ENCODE measurements at places on chromosomes 12 and 14.

DNA sequence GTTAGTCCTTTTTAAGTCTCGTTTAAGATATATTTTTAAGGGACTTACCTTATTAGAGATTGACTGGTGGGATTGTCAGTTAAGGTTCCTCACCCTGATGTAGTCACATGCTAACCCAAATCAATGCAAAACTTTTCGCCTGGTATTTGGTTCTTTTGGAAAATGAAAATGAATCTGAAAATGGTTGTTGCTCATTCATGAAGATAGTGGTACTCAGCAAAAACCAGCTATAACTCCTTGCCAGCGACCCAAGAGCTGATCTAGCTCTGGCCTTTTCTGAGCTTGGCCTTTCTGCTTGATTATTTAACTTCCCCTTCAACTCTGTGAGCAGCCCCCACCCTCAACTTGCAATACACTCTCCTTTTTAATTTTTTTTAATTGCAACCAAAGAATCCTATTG, 85.0 kb upstream of the GTF2A1 start:
- DNase-seq, result peak; percentile 25

GRCh38 chr12:106722837-106723236, 51.6 kb upstream of the RIC8B start:
- DNase-seq, result no peak

- no peak for DNase-seq
Measured at GRCh38 chr14:61570549-61571290, 124.6 kb upstream of the HIF1A start.

GRCh38 chr12:116937640-116938039, 26.9 kb downstream of the FBXW8 start:
- DNase-seq, result no peak

DNA sequence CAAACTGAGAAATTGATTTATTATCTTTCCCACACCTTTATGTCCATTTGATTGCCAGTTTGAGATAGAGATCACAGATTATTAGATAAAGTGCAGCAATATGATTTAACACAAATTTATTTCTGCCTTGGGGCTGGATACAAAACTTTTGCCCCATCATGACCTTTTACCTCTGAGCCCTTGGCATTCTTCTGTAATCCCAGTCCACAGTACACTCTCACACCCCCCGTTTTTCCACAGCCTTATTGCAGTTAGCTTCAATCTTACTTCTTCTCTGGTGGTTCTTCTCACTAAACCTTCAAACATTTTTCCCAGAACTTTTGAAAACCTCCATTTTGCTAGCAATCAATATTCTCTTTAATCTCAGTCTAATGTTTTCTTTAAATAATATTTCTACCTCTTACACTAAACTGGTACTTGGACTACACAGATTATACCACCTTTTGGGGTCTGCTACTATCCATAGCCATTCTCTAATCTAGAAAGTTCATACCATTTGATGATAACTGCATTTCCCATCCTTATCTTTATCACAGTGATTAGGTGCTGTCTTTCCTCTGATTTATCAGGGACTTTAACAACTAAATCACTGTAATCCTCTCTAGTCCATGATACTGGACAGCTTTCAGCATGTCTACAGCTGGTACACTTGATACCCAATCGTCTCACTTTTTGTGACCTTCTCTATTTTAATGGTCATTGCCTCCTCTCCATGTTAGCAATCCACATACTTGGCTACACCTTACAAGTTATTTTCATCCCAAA, 186.7 kb upstream of the PDE3A start:
- no peak for DNase-seq

DNA sequence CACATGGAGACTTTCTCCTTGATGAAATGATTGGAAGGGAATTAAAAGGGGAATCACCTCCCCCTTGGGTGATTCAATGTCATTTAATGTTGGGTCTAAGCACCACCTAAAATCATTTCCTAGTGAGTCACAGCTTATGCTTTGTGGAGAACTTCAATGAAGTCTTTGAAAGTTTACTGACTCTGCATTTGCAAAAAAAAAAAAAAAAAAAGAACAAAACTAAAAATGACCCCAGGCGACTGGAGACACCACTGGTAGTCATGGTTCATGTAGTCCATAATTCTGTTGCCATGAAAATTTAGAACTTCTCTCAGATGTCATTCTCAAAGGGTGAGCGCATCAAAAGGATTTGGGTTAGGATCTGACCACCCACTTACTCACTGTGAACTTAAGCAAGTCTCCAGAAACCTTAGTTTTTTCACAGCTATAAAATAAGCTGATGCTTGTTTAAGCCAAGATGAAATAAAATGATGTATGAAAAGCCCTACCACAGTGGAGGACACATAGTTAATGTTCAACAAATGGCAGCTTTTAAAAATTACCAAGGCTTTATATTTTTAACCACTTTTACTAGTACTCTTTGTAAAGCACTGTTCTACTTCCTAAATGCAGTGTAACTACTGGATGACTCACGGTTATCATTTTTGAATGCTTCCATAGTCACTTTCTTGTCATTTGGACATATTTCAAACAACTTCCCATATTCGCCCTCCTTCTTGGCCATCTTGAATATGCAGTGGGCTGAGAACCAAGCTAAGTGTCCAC, 18.1 kb upstream of the KSR2 start:
- DNase-seq, result no peak

DNA sequence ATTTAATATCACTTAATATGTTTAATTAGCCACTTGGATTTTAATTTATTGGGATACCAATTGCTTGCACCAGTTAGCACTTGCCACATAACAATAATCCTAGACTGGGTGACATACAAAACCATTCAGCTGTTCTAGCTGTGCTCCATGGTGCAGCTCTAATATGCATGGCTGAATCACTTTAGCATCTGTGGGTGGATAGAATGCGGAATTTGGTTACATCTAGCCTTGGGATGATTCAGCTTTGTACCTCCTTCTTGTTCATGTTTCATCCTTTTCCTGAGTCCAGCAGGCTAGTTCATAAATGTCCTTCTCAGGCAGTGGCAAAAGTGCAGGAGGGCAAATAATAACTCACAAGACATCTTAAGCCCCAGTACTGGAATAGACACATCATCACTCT, 1263.0 kb downstream of the LRFN5 start:
- no peak for DNase-seq

- DNase-seq, result no peak
Measured at GRCh38 chr12:113933201-113933786, 32.8 kb downstream of the RBM19 start.

GRCh38 chr14:83047059-83047830, 1513.6 kb upstream of the SEL1L start:
- DNase-seq, result peak; percentile 1

GRCh38 chr14:92039063-92039718, 668 bp downstream of the TRIP11 start:
- peak; percentile 51 for DNase-seq

DNA sequence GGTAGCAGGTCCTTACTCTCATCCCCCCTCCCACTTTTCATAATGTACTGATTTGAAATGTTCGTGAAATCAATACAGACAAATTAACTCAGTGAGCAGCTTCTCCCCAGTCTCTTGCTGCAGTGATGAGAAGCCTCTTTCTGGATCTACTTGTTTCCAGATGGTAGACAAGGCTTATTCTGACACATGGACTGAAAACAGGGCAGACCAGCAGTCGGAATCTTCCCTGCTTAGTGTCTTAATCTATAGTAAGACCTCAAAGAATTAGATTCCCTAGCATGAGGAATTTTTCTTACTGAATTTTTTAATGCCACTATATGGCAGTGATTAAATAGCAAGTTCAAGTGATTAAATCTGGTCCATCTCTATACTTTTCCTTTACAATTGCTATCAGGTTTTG, 120.1 kb downstream of the RGS6 start:
- DNase-seq, result no peak

GRCh38 chr12:92029902-92030586, 115.6 kb downstream of the BTG1 start:
- DNase-seq, result no peak

GRCh38 chr14:50943943-50944646, at the start of gene PYGL:
PYGL (minus strand) TSS chr14:50944483; CDS start chr14:50944403, 80 bp downstream.
- DNase-seq, result no peak

DNA sequence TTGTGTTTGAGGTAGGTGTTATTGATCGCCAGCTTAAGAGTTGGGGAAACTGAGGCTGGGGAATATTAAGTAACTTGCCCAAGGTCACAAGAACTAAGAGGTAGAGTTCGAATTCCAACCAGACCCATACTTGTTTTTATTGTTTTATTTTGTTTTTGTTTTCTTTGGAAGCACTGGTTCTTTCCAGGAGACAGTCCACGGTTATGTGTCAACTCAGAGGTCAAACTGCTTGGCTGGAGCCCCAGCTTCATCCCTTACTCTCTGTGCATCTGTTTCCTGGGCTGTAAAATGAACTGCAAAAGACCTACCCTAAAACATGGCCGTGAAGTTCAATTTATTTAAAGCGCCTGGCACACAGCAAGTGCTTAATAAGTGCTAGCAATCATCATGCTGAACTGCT, 74.4 kb upstream of the MAP1LC3B2 start:
- DNase-seq, result no peak

GRCh38 chr14:101595887-101596721, 34.8 kb downstream of the DIO3 start:
- DNase-seq, result peak; percentile 46

DNA sequence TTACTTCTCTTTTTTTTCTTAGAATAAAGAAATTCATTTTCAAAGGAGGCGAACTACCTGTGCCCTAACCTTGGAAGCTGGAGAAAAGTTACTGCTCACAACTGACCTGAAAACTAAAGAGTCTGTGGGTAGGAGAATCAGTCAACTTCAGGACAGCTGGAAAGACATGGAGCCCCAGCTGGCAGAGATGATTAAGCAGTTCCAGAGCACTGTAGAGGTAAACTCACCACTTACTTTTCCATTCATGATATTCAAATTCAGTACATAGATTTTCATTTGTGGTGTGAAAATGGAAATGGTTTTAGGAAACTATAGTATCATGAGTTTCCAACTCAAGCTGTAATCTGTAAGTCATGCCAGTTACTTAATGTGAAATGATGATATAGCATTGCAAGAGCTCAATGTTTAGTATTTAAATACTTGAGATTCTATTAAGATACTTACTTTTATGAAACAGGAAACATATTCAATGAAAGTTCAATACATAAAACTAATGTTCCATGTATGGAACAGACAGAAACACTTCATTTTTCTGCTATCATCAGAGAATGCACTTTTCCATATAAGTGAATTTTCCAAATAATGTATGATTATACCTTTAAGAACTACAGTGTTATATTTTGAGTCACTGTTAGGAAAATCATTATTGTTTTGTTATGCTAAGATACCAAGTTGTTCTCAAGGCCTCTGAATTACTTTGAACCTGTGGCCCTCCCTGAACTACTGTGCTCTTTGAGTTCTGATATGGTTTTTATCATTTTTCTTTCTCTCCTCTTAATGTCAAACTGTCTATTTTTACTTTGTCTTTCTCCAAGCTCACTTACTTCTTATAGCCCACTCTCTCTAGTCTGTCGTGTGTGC, 119.0 kb downstream of the ESR2 start:
- DNase-seq, result no peak

DNA sequence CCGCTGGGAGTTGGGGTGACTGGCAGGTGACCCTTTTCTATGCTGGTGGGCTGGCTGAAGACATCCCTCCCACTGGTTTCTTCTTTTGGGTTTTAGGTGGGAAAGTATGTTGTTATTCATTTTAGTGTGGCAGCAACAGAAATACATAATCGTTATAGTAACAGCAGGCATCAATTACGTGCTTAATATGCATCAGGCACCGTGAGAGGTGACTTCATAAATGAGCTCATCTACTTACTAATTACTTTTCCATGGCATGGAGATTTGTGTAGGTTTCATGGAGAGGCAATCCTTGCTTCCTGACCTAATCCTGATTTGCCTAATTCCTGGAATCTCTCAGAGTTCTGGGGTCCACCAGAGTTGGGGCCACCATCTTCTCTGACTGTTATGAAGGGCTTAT, 13.4 kb upstream of the CELA1 start:
- no peak for DNase-seq
